Activated CD8-positive, alpha-beta memory T cell treated with anti-CD3 and anti-CD28 coated beads for 1 hour (primary cell): ENCODE measurements at places on chromosomes 2 and 18.

DNA sequence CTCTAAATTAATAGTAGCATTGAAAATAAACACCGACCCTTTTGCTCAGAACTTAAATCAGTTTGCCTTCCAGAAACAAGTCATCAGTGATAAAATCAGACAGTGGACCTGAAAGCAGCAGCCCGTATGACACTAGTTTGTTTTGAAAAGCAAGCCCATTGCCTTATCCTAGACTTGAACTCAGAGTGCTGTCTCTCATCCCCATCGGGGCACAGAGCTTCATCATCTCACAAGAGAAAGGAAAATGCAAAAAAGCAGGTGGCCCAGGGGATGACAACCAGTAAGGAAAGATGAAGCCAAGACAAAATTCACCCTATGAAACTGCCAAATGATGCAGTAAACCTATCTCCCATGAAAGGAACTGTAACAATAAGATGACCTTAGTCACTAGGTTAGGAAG, 71.2 kb downstream of the CERKL start:
- DNase-seq, result no peak

- DNase-seq, result no peak
Observed at GRCh38 chr18:58682429-58683069, 11.3 kb downstream of the MALT1 start.

DNA sequence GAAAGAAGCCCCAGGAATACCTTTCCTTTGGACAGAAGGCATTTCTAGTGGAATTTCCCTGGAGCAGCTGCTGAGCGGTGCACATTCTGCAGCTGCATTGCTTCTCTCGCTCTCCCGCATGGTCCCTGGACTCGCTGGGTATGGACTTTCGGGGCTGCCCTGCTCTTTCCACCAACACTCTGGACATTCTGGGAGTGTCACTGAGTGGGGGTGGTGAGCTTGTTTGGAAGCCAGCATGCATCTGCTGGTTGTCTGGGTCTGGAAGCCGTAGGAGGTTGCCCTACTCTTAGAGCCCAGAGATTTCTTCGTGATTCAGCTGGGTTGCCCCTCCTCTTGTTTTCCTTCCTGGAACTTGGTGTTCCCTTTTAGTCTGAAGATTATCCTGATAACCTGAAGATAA, 52.6 kb downstream of the TWIST2 start:
- no peak for DNase-seq

- no peak for DNase-seq
Observed at GRCh38 chr2:45938649-45939511, 287.4 kb downstream of the PRKCE start.

DNA sequence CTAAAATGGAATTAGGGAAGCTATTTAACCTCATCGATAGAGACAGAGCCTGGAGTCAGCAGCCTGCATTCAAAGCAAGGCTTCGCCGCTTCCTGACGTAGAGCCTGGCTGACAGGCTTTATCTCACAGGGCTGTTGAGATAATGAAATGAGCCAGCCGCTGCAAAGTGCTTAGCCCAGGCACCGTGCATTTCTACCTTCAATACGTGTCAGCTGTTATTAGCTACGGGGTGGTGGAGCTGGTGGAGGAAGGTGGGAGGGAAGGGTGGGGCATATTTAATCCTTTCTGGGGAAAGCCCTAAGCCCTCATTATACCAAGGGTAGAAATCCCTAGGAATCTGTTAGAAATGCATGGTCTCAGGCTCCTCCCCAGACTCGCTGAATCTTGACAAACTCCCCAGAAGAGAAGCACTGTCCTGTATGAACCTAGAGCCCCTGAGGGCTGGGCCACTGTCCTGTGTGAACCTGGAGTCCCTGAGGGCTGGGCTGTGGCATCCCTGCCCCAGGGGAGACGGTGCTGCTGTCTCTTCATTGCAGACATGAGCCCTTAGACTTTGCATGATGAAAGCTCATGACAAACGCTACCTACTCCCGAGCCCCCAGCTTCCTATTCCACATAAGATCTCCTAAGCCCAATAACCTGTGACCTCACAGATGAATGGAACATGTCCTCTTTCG, 72.4 kb downstream of the ALPK2 start:
- DNase-seq, result no peak

DNA sequence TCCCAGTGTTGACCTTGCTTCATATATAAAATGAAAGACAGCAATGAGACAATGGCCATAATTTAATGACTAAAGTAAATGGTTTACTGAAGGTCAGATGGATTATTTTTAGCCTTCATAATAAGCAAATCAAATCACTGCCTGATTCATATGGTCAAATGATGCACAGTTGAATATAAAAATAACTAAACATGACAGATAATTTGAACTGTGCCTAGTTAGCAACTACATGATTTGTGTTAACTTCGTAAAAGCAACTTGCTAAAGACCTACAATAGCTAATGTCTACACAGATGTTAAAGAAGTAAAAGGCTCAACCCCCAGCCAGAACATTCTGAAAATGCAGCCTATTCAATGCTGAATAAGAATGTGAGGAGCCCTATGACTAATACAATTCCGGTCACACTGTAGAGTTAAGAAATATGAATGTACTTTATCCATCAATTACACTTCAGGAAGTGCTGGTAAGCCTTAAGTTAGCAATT, 590.8 kb upstream of the CDH2 start:
- DNase-seq, result no peak

GRCh38 chr2:101704816-101705578, 7.5 kb downstream of the MAP4K4 start:
- no peak for DNase-seq

DNA sequence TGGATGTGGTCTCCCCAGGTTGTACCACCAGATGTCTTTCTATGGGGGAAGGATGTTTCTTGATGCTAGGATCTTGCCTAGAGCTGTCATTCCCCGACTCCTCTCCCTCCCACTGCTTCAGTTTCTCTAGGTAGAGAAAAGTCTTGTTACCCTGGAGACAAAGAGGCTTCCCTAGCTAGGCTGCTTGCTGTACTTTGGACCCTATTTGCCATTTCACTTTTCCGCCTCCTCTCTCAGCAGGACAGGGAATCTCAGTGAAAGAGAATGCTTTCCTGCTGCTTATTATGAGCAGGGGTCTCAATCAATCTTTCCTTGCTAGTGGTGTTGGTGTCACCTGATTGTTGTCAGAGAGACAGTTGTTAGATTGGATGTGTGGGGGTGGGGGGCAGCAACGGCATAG, 818.8 kb upstream of the GYPC start:
- no peak for DNase-seq

DNA sequence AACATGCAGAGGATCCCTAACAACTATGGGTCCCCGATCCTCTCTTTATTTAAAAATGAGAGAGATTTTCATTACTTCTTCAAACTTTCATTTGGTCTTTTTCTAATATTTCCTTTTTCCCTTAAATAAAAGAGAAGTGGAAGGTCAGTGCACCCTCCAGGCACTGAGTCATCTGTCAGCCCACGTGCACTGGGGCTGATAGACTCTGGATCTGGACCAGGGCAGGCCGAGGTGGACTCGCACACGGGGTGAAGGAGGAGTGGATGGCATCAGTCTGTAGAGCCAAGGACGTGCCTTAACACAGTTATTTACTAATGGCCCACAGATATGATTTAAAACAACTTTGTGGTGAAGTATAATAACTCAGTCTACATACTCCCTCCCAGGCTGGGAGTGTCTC, 214.4 kb upstream of the TMEM200C start:
- DNase-seq, result no peak

GRCh38 chr2:56713161-56713676, 529.4 kb downstream of the CCDC85A start:
- no peak for DNase-seq
